ENCODE measurements at places on chromosomes 2 and 18. TPM values are rescaled to one million over a fixed set of nuclear protein-coding genes. Genes with fewer than 3 reads are reported as not detected.

- H3K4me1 ChIP-seq, result no peaks in the 10 kb centered on the region
- H3K27me3 ChIP-seq, result no peaks in the 10 kb centered on the region
- H3K4me3 ChIP-seq, result no peak overlapping the region
Measured at GRCh38 chr2:145691659-145692058, 1171.7 kb upstream of the ZEB2 start.

- DNase-seq, result no peak
- no peak overlapping the region for H3K27ac ChIP-seq
- no peaks in the 10 kb centered on the region for H3K4me1 ChIP-seq
- no peaks in the 10 kb centered on the region for H3K36me3 ChIP-seq
Measured at GRCh38 chr2:88201811-88202169, 31.6 kb downstream of the THNSL2 start.

- no peaks in the 10 kb centered on the region for H3K27me3 ChIP-seq
- no peak for DNase-seq
- H3K36me3 ChIP-seq, result no peaks in the 10 kb centered on the region
- no peak overlapping the region for H3K27ac ChIP-seq
- H3K4me1 ChIP-seq, result no peaks in the 10 kb centered on the region
Measured at GRCh38 chr2:9867881-9868280, 24.6 kb downstream of the TAF1B start.

- no peak for DNase-seq
- H3K36me3 ChIP-seq, result no peaks in the 10 kb centered on the region
- H3K27me3 ChIP-seq, result no peaks in the 10 kb centered on the region
- no peak overlapping the region for H3K27ac ChIP-seq
- no peak overlapping the region for H3K4me3 ChIP-seq
- no peaks in the 10 kb centered on the region for H3K4me1 ChIP-seq
Measured at GRCh38 chr2:149383340-149383739, 53.0 kb downstream of the LYPD6 start.

DNA sequence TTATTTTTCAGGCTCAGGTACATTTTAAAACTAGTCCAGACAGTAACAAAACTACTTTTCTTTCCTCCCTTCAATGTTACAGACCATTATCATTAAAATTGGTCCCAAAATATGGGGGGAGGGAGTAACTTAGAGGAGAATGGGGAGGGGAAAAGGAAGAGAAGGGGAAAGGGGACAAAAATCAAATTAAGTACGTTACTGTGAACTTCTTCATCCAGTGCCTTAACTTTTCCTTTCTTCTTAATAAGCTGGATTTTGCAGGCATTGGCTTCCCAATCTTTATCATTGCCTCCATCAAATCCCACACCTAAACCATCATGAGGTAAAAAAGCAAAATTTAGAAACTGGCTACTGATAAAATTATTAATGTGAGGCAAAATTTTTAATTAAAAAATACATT, 17.2 kb downstream of the GFPT1 start:
- no peaks in the 10 kb centered on the region for H3K4me1 ChIP-seq
- no peaks in the 10 kb centered on the region for H3K27me3 ChIP-seq
- no peak overlapping the region for H3K27ac ChIP-seq

The MAL gene
- not detected for total RNA-seq

GRCh38 chr18:9446839-9447238, 28.5 kb upstream of the RALBP1 start:
- no peaks in the 10 kb centered on the region for H3K27me3 ChIP-seq
- DNase-seq, result no peak
- no peak overlapping the region for H3K4me3 ChIP-seq
- no peaks in the 10 kb centered on the region for H3K36me3 ChIP-seq
- no peaks in the 10 kb centered on the region for H3K4me1 ChIP-seq
- H3K27ac ChIP-seq, result no peak overlapping the region

- H3K4me1 ChIP-seq, result no peaks in the 10 kb centered on the region
- H3K27ac ChIP-seq, result no peak overlapping the region
- no peaks in the 10 kb centered on the region for H3K36me3 ChIP-seq
- no peaks in the 10 kb centered on the region for H3K27me3 ChIP-seq
Measured at GRCh38 chr2:22382479-22383169, 1002.4 kb upstream of the KLHL29 start.

The GKN2 gene
- total RNA-seq, result not detected

- DNase-seq, result no peak
- H3K27me3 ChIP-seq, result no peaks in the 10 kb centered on the region
- H3K27ac ChIP-seq, result no peak overlapping the region
- H3K4me3 ChIP-seq, result no peak overlapping the region
- no peaks in the 10 kb centered on the region for H3K4me1 ChIP-seq
- no peaks in the 10 kb centered on the region for H3K36me3 ChIP-seq
Measured at GRCh38 chr2:2234398-2235195, 96.5 kb downstream of the MYT1L start.

The WDPCP gene
- 2.9 TPM for total RNA-seq

- no peaks in the 10 kb centered on the region for H3K27me3 ChIP-seq
- H3K27ac ChIP-seq, result peak overlapping the region; percentile 45
- DNase-seq, result no peak
- no peaks in the 10 kb centered on the region for H3K4me1 ChIP-seq
- H3K36me3 ChIP-seq, result no peaks in the 10 kb centered on the region
Measured at GRCh38 chr2:39491653-39492052, 54.6 kb upstream of the MAP4K3 start.

DNA sequence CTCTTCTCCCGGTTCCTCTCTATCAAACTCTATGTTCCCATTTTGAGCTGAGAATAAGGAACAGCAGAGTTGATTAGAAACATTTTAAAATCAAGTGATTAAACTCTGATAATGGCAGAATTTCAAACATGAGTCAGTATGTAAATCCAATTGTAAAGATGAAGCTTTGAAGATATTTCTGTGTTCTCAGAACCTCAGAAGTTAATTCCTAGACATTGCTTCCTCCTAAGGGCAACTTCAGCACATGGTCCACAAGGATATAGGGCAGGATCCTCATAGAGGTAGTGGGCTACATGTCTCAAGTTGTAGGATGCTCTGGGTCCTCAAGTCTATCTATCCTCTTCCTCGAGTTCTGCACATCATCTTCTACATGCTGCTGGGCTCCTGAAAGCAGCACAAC, 46.3 kb downstream of the QPCT start:
- no peak overlapping the region for H3K4me3 ChIP-seq
- H3K36me3 ChIP-seq, result no peaks in the 10 kb centered on the region
- H3K27me3 ChIP-seq, result no peaks in the 10 kb centered on the region
- no peak overlapping the region for H3K27ac ChIP-seq
- DNase-seq, result no peak

DNA sequence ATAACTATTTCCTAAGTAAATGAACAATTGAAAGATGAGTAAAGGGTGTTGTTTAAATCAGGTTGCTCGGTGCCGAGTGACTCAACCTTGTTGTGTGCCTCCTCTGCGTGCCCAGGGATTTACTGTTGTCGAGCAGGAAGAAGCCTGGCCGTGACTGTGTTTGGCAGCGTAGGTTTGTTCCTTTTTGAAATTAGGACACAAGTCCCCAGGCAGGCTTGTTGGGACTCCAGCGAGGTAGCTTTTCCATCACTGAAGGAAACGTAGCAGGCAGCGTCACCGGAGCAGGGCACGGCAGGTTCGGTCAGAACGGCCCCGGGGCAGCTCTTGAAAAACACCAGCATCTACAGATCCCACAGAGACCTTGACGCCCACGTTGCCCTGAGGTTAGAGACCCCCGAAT, 48.6 kb downstream of the TMEM18 start:
- no peaks in the 10 kb centered on the region for H3K27me3 ChIP-seq
- no peak overlapping the region for H3K27ac ChIP-seq
- no peaks in the 10 kb centered on the region for H3K4me1 ChIP-seq
- H3K4me3 ChIP-seq, result no peak overlapping the region
- no peak for DNase-seq

GRCh38 chr2:136247204-136247950, 129.4 kb upstream of the CXCR4 start:
- no peaks in the 10 kb centered on the region for H3K36me3 ChIP-seq
- DNase-seq, result no peak
- no peaks in the 10 kb centered on the region for H3K27me3 ChIP-seq
- peaks cover 5% of the 10 kb centered on the region for H3K4me1 ChIP-seq

All from right lobe of liver (tissue), 6 donors.